ENCODE measurements at places on chromosomes 2 and 18. TPM values are rescaled to one million over a fixed set of nuclear protein-coding genes. Genes with fewer than 3 reads are reported as not detected.
A peak's percentile ranks its signal among the peaks of the same experiment; 100 is the strongest.

DNA sequence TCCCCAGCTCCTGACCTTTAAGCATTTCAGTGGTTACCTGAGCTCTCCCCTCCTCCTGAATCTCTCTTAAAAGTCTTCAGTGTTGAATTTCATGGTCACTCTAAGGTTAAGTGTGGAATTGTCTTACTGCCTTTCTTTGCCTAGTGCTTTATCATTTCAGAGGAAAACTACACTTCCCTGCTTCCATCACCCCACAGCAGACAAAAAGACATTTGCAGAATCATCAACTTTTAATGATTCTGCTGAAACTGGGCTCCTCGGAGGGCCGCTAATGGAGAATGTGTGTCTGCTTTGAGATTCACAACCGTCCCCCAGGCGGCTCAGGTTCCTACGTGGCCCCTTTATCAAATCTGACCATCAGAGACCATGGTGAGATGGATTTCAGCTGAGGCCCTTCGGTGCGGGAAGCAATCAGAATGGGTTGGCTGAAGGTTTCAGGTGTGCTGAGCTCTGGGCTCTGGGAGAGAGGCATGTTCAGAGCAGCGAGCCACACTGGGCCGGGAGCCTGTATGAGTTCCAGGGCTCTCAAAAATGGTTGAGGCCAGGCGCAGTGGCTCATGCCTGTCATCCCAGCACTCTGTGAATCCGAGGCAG lies 41.9 kb upstream of the TBC1D8 start:
- no peak for DNase-seq

DNA sequence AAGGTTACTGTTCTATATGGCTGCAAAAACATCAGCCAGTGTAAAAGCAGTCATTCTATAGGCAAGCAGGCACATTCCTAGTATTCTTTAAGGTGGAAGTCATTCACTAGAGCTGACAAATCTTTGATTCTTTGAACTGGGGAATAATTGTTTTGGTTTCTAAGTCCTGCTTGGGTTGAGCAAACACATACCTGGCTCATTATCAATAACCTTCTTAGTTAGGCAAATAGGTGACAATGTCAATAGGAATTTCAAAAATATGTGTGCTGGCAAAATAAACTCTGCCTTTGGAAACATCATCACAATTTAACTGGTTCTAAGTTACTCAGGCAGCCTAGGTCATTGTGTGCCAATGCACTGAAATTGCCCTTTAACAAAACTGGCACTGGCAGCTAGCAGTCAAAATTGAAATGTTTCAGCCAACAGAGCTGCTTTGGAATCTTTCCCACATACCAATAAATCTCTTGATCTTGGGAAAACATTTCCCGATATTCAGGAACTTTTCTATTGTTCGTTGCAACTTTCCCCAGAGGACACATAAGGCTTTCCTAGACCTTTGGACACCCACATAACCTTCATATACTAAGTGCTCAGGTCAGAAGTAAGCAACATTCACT lies 402.0 kb upstream of the MMADHC start:
- peak; percentile 12 for DNase-seq

- peak; percentile 37 for DNase-seq
Observed at GRCh38 chr2:204544961-204545860, at the start of gene PARD3B. TSS of gene PARD3B (plus strand) at chr2:204545475. CDS start at chr2:204546000, 525 bp downstream.

DNA sequence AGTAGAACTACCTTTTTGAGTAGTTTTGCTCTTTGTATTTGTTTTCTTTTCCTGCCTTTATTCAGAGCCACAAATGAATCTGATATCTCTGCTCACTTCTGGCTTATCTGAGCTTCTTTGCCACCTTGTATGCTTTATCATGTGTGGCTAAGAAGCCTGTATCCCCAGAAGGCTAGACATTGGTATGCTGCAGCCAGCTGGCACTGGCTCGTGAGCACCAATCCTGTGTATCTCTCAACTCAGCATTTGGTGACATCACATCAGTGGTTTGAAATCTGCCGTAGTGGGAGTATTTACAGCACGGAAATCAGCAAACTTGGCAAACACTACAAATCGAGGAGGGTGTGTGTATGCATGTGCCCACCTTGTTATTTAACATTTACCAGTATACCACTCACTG lies 183.7 kb upstream of the LHCGR start:
- no peak for DNase-seq

GRCh38 chr2:131413148-131413747 lies 49.3 kb upstream of the RAB6D start:
- no peak for DNase-seq

DNA sequence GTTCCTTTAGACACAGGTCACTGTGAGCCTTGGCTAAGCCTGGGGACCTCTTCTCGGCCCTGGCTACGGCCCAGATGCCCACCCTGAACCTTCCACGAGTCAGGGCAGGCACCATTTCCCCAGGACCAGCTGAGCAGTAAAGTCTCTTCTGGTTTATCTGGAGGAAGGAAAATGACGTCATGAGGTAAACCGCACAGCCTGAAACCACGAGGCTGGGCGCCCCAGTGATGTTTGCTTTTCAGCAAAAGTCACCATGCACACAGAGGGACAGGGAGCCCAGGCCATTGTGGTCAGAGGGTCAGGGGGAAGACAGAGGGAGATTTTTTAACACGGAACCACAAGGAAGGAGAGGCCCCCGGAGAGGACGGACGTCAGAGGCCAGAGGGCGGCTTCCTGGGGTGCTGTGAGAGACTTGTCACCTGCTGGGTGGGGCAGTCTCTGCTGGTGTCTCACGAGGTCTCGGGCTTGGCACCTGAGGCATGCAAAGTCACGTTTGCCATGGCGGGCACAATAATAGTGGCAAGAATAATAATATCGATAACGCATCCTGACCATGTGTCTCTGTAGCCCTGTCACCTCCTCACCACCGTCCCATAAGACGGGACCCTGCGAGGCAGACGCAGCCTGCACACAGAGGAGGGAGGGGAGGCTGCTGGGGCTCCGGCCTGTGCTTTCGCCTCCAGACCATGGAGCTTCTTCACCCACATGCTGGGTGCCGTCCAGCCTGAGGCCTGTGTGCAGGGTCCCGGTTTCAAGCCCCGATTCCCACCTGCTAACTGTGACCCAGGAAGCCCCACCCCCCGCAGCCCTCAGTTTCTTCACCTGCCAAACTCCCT lies 33.2 kb upstream of the FOSL2 start:
- DNase-seq = peak; percentile 79

- DNase-seq = no peak
Observed at GRCh38 chr18:10247021-10247741, 207.3 kb upstream of the APCDD1 start.

- no peak for DNase-seq
Observed at GRCh38 chr2:41234093-41234492, 782.2 kb upstream of the SLC8A1 start.

GRCh38 chr18:69138088-69138487 lies 262.6 kb upstream of the DOK6 start:
- no peak for DNase-seq

Gene IL36RN
- total RNA-seq = not detected

GRCh38 chr2:149994057-149994728 lies 406.6 kb upstream of the MMADHC start:
- DNase-seq = no peak

DNA sequence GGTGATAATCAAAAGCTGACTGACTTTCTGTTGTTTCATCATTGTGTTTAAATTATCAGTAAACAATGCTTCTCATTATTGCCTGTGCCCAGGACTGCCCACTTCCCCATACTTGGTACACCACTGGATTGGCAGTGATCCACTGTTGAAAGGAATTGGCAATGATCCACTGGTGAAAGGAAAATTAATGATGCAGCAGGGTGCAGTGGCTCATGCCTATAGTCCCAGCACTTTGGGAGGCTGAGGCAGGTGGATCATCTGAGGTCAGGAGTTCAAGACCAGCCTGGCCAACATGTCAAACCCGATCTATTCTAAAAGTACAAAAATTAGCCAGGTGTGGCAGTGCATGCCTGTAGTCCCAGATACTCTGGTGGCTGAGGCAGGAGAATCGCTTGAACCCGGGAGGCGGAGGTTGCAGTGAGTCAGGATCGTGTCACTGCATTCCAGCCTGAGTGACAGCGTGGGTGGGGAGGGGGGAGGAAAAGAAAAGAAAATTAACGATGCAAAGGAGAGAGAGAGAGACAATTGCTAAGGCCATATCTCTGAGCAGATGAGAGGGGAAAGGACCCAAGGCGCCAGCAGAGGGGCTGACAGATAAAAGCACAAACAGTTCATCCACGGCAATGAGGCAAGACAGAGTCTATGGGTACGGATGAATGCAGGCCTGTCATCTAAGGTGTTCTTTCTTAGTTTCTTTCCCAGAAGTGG lies 10.2 kb upstream of the GTF2A1L start:
- no peak for DNase-seq

Gene FRZB
- 46.5 TPM for total RNA-seq

DNA sequence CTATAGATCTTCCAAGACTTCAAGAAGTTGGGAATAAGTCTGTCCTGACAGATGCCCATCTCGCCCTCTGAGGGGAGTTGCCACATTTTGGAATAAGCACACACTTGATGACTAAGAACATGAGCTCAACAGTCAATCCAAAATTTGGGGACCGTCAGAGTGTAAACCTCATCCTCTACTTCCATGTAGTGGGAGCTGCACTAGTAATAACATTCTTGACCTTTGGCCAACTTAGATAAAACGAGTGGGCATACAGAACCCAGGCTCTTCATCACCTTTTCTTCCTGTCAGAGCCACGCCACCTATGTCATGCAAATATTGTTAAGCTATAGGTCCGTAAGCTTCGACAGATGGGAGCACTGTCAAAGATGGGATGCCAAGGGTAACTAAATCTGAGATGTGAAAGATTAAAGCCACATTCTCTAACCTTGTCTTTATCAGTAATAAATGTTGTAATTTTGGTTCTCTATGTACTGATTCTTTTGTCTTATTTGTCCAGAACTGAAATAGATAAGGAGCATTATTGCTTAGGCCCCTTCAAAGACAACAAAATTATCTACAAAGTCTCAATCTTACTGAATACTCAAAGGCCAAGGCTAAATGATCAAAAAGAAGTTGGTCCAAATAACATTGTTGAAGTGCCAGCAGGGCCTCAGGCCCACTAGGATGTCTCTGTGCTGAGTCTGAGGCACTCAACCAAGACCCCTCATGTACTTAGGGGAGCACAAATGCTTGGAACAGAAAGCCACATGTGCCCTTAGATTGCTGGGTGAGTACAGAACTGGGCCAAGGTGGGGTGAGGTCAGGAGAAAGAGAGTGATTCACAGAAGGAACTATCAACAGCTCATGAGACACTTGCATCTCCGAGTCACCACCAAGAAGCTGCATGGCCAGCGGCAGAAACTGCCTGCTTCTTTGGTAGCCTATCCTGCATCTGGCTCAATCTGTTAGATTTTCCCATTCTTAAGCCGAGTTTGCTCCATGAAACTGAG lies 15.0 kb downstream of the CDH2 start:
- no peak for DNase-seq

DNA sequence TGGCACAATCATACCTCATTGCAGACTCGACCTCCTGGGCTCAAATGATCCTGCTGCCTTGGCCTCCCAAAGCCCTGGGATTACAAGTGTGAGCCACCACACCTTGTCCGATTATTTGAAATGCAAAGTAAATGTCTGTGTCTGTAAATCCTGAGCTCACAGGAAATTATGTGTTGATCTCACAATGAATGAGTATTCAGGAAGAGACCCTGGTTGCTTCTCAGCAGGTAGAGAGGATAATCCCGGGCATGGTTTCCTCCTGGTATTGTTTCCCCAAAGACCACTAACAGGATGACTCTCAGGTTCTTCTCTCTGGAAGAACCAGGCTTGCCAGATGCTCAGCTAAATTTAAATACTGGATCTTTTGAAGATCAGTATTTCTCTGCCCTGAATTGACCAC lies 147.6 kb downstream of the LDLRAD4 start:
- no peak for DNase-seq

GRCh38 chr2:46352621-46353020 lies 55.4 kb downstream of the EPAS1 start:
- DNase-seq = no peak

DNA sequence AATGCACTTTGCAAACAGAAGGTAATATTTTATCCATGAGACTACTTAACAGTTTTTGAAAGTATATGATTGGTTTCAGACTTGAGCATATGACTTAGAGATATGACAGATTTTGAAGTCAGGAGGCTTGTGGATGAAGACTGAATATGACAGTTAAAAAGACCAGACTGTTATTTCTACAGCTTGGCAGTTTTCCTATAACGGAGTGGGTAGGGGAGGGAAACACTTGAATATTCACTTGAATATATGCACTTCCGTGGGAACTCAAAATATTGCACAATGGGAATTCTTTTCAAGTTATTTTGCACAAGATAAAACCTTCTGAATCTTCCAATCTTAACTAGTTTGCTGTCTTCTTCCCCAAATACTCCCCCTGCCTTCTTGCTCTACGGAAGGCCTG lies 64.6 kb upstream of the ACKR3 start:
- no peak for DNase-seq

Gene OTX1
- total RNA-seq = not detected

- peak; percentile 91 for DNase-seq
Observed at GRCh38 chr2:36355151-36355889, at the start of gene CRIM1. TSS of gene CRIM1 (plus strand) at chr2:36355778. CDS start at chr2:36356293, 515 bp downstream.

DNA sequence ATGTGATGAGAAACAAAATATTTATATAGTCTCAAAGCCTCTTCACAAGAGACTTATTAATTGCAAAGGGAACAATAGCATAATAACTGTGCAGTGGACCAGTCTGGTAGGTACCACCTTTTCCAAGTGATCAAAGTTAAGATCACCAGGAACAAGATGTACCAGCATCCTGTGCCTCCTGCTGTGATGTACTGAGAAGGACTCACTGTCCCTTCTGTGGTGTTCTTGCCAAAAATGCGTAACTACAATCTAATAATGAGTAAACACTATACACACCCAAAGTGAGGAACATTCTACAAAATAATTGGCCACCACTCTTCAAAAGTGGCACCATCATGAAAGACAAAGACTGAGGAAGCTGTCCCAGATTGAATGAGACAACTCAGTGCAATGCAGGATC lies 14.5 kb downstream of the GNLY start:
- DNase-seq = no peak

GRCh38 chr18:52348209-52348608 lies 8.2 kb downstream of the DCC start:
- no peak for DNase-seq

DNA sequence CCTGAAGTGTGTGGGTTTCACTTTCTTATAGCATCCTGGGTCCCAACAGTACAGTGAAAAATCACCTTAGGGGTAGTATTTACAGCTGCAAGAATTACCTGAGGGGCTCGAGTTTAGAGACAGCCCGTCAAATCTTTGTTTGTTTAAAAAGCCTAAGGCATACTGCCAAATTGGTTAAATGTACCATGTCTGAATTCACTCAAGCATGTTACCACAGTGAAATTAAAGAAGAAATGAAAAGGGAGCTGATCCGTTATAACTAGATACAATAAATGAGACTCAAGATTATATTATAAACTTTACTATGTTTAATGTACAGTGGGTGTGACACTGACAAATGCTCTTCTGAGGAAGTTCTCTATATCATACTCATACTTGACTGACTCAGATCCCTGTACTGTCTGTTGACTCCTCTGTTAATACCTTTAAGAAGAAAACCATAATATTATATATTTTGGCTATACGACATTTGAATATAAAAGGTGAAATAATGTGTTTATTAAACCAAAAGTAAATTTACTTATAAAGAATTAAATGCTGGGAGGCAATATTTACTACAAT lies 107.3 kb downstream of the TMEFF2 start:
- DNase-seq = no peak

Gene ASPRV1
- total RNA-seq = 1.1 TPM

GRCh38 chr2:205752296-205752820 lies 70.1 kb downstream of the NRP2 start:
- no peak for DNase-seq
